ENCODE measurements at places on chromosomes 5 and 9. TPM values are rescaled to one million over a fixed set of nuclear protein-coding genes. Genes with fewer than 3 reads are reported as not detected.
A peak's percentile ranks its signal among the peaks of the same experiment; 100 is the strongest.

CARD6 gene
- 19.8 TPM for total RNA-seq

DNA sequence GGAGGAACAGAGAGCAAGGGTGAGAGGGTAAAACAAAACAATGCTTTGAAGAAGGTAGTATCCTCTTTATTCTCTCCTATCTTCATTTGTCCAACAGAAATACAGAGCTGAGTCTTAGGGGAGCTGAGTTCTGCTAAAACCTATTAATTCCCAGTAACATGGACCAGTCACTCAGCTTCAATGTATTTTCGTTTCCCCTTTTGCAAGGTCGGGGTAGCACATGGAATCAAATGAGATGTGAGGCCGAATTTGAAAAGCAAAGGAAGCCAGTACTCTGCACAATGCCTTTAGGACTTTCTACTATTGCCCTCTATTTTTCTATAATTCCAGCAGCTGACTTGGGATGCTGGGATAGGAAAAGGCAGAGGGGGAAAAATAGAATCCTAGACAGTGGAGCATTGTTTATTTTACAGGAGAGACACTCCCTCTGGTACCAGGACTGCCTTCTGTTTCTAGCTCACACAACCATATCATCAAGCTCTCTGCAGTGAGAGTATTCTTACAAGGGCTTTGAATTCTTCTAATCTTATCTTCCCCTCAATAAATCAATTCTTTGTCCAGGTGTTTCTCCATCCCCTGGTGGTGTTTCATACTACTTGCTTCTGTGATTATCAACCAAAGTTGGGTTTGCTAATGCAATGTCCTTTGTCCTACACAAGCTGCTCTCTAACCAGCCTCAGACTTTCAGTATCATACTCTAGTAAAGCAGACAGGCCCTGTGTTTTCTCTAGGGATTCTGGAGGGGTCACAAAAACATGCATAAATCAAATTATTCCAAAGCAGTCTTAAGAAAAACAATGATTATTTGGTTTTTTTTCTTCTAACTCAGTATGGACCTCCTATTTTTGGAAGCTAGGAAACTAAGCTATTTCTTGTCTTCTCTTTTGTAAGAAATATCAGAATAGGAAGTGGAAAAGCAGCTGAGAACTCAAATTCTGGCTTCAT, 341.5 kb downstream of the OSTF1 start:
- peaks cover 18% of the 10 kb centered on the region for H3K4me1 ChIP-seq
- H3K27me3 ChIP-seq = no peaks in the 10 kb centered on the region
- H3K4me3 ChIP-seq = no peak overlapping the region
- peak overlapping the region; percentile 16 for H3K27ac ChIP-seq
- no peaks in the 10 kb centered on the region for H3K36me3 ChIP-seq

GRCh38 chr9:74284581-74285450, 212.3 kb upstream of the RORB start:
- no peaks in the 10 kb centered on the region for H3K36me3 ChIP-seq
- peaks cover 3% of the 10 kb centered on the region for H3K4me1 ChIP-seq
- H3K27ac ChIP-seq = no peak overlapping the region
- H3K4me3 ChIP-seq = no peak overlapping the region
- no peaks in the 10 kb centered on the region for H3K27me3 ChIP-seq

- H3K36me3 ChIP-seq = no peaks in the 10 kb centered on the region
- H3K4me1 ChIP-seq = no peaks in the 10 kb centered on the region
- no peaks in the 10 kb centered on the region for H3K27me3 ChIP-seq
- H3K4me3 ChIP-seq = no peak overlapping the region
Measured at GRCh38 chr9:90092508-90092907, 487.7 kb downstream of the GADD45G start.
